Right renal pelvis (tissue), 4 donors: ENCODE measurements at places on chromosomes 4 and X. TPM values are rescaled to one million over a fixed set of nuclear protein-coding genes. Genes with fewer than 3 reads are reported as not detected.
A peak's percentile ranks its signal among the peaks of the same experiment; 100 is the strongest.

DNA sequence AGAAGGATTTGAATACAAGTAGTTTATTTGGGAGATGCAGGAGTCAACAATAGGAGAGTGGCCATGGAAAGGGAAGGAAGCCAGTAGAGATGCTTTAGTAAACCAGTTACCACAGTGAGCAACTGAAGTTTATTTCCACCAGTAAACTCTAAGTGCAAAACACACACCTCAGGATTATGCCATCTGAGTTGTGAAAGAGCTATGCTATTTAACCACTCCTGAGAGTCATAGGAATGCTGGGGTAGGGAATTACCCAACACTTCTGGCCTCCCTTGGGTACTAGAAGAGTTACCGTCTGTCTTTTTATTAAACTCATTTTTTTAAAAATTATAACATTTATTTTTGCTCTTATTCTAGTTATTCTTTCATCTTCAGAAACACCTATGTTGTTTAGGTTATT is 834.6 kb upstream of the AMOT start:
- no peak for DNase-seq

GRCh38 chrX:43557792-43558191 is 98.3 kb upstream of the MAOA start:
- peak; percentile 22 for DNase-seq

DNA sequence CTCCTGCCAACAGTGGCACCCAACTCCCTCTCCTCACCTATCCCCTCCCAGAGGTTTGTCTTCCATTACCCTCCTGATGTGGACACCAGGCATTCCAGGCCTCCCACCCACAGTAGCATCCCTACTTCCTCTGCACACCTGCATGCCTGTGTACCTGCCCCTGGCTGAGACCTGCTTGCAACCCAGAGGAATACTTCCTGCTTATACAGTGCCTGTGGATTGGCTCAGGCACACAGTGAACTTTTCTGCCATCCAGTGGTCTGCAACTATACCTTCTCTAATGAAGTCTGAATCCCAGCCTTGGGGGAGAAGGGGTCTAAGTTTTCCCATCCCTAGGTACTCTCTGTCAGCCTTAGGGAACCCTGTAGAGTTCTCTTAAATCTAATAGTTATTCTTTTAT is 169.9 kb downstream of the IQCM start:
- no peak for DNase-seq

- DNase-seq, result peak; percentile 37
Measured at GRCh38 chrX:14673764-14674163, 144.4 kb downstream of the GLRA2 start.

DNA sequence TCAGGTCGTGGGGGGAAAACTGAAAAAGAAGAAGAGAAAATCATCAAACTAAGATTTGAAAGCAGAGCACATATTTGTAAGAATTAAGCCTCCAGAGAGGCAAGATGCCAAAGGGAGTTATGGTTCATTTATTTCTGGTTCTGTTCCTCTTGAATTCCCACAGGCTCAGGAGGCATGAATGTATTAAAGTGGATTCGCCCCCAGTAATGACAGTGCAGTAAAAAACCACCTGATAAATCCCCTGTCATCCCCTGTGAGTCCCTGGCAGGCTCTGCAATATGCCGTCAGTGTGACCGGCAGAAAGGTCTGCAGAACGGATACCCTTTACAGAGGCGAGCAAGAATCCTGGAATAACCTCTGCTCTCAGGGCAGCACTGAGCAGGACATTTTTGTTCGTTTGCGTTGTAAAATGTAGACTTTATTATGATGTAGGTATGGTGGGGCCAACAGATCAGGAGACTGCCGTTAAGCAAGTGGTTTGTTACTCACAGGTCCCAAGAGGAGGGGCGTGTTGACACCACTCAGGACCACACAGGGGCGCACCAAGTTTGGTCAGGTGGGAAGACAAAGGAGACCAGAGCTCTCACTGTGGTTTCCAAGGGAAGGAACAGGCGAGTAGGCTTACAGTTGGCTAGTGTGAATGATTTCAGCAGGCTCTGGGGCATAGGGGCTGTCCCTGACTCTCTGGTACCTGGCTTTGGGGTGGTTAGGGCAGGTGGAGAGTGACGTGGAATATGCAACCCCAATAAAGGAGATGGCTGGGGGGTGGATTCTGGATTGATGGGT is 75.3 kb downstream of the DHRSX start:
- DNase-seq, result no peak

DNA sequence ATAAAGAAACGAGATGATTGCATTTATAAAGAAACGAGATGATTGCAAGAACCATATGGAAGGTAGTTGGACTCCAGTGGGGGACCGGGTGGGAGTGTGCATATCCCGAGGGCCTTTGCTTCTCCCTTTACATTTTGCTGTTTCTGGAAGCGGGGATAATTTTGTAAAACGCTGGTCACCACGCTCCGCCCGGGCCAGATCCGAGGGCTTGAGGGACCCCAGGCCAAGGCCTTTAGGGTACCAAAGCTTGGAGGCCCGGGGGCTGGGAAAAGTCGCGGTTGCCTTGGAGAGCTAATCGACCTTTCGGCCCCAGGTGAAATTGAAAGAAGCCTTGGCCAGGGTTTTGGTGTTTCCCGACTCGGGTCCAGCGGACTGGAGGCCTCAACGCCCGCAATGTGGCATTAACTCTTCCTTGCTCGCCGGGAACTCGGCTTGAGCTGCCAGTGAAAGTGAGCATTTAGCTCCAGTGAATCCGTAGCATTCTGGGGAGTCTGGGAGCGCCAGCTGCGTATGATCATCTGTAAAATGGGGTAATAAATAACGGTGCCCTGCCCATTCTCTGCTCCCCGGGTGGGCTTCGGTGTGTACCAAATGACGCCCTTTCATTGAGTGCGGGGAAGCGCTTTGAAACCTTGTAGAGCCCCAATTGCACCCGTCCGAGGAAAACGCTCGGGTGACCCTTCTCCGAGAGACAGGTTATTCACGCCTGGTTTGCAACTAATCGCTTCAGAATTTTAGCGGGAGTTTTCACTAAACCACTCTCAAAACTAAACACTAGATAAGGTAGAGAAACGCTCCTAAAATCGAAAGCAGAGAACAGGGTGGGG is 4.5 kb downstream of the NKX3-2 start:
- no peak for DNase-seq

- no peak for DNase-seq
Measured at GRCh38 chr4:2415881-2416563, 2.4 kb downstream of the ZFYVE28 start.

DNA sequence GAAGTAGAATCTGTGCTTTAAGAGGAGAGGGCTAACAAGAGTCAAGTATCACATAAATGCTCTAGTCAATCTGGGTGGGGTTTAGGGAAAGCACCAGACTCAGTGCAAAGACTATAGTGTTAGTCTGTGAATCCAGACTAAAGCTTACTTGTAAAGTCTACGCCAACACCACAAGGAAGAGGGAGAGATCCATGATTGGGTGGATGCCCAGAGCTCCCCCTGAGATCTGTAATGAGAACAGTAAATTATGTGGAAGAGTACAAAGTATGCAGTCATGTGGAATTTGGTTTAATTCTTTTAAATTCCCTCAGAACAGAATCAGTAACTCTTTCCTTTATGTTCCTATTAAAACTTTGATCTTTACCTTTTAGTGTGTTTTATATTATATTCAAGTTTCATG is 354.7 kb upstream of the SPANXN4 start:
- no peak for DNase-seq

DNA sequence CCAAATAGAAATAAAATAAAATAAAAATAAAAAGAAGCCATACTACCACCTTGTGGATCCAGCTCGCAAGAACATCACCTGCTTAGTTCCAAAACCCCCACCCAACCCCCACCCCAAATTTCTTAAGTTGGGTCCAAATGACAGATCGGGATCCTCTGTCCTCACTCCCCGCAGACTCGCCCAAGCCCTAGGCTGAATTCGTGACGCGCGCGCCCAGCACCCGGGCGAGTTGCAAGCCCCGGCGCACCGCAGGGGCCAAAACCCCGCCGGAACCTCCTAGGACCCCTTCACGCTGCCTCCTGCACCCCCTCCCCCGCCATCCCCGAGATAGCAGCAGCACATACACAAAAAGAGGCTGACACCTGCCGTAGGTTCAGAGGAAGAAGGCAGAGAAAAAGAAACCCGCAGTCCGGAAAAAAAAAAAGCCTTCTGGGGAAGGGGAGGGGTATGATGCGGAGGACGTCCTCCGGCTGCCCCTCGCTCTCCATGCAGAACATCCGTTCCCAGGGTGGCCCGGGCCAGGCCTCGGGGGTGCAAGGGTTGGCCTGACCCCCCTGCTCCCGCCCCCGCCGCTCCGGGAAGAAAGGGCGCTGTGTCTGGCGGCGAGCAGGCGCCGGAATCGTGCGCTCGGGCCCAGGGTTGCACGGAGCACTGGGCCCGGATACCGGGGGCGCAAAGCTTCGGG is 2.6 kb downstream of the NLGN4X start:
- no peak for DNase-seq

- no peak for DNase-seq
Measured at GRCh38 chr4:12507868-12508481, 976.2 kb downstream of the RAB28 start.

DNA sequence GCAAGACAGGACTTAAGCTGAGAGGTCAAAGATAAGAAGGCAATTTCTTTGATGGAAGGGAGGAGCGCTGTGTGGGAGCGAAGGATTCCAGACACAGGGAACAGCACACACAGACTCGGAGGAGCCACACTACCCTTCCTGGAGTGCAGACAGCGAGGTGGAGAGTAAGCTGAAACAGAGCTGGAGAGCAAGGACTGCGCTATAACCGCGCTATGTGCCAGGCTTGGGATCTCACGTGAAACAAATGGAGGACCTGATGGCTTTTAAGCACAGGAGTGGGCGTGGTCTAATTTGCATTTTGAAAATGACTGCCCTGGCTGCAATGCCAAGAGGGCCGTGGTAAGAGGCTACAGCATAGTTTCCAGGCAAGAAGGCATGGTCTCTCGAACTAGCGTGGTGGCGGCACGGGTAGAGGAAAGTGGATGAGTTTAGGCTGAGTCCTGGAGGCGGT is 113.9 kb upstream of the SORBS2 start:
- no peak for DNase-seq

The ADH7 gene
- not detected for polyA plus RNA-seq

The CSN1S1 gene
- polyA plus RNA-seq, result not detected

The ATP2B3 gene
- 0.27 TPM for polyA plus RNA-seq

The NLGN4X gene
- polyA plus RNA-seq, result 14.7 TPM
